ENCODE measurements at places on chromosomes 6 and 20. TPM values are rescaled to one million over a fixed set of nuclear protein-coding genes. Genes with fewer than 3 reads are reported as not detected.

DNA sequence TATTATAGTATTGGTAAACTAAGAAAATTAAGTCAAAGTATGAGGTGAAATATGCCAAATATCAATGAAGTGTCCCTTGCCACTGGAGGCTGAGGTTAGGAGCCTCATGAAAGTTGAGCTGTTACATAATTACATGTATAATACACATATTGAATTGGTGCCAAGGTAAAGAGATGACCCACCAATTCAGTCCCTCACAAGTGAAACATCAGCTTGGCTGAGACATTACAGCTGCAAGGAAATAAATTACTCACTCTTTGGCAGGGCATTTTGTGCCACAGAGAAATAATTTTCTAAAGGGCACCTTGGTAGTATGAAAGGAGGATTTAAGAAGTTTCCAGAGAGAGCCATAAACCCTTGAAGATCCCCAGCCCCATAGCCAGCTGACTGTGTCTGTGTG is 127.4 kb downstream of the ADGRG6 start:
- DNase-seq = no peak

DNA sequence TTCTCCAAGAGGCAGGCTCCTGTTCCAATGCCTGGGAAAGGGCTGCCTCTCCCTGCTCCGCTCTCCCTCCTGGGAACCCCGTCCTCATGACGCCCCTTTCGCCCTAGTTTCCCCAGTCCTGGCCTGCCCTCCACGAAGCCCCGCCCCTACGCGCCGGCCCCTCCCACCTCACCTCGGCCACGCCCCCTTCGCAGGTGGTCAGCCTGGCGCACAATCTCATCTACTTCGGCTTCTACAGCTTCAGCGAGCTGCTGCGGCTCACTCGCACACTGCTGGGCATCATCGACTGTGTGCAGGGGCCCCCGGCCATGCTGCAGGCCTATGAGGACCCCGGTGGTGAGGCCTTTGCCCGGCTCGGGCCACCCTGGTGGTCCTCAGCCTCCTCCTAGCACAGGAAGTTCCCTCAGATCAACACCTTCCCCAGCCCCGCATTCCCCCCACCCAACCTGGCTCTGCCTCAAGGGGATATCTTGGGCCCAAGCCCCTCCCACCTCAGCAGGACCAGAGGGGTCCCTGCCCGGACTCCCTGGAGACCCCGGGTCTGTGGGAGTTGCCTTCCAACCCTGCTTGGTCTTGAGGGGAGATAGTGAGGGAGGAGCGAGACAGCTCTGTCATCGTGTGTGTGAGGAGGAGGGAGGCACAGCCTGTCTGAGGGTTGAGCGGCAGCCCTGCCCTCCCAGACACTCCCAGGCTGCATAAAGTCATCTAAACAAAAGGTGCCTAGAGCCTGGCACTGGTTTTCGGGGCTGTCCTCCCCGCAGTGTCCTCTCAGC is 40.3 kb downstream of the UQCC2 start:
- DNase-seq = no peak

DNA sequence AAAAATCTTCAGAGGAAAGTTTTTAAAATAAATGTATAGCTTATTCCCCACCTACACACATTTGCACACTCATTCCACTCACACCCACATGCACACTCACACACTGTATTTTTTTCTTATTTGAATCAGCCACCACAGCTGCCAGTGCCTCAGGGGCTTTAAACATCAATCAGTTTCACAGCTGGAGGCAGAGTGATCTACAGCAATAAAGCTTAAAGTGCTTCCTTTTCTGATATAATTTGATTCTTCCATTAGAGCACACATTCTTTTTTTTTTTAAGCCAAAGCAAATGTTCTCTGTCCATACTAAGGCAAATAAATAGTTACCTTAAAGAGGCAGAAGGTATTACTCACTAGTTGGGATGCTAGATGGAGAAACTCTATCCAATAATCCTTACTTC is 498.8 kb upstream of the POU3F2 start:
- no peak for DNase-seq

Gene DEFB132
- total RNA-seq = 0.10 TPM

- no peak for DNase-seq
Observed at GRCh38 chr20:35311822-35312221, 19.6 kb upstream of the FAM83C start.

Gene ZNF341
- total RNA-seq = 7.7 TPM

- DNase-seq = no peak
Observed at GRCh38 chr20:4545526-4545925, 176.2 kb upstream of the PRND start.

Gene EGFL8
- 11.1 TPM for total RNA-seq

Gene HSPA12B
- total RNA-seq = 0.21 TPM

- DNase-seq = no peak
Observed at GRCh38 chr20:15318682-15319081, 981.3 kb upstream of the FLRT3 start.

- no peak for DNase-seq
Observed at GRCh38 chr6:25337431-25337830, 58.3 kb downstream of the CARMIL1 start.

Gene HLA-DRB1
- total RNA-seq = 1.1 TPM

- no peak for DNase-seq
Observed at GRCh38 chr6:153031335-153031955, 28.9 kb upstream of the MTRF1L start.

Gene CST4
- not detected for total RNA-seq

Gene TCF21
- total RNA-seq = not detected

DNA sequence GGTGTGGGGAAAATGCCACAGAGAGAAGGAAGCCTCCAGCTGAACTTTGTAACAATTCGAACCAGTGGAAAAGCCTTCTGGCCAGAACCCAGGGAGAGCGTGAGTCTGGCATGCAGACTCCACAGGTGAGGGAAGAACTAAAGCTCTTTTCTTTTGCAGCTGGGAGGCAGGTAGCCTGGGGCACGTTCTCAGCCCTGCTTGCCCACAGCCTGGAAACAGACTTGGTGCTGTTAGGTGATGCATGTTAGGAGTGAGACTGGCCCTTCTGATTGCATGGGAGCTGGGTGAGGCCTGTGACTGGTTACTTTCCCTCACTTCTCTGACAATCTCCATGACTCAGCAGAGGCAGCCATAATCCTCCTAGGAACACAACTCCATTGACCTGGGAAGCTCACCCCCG is 34.2 kb downstream of the PROKR2 start:
- DNase-seq = no peak

- no peak for DNase-seq
Observed at GRCh38 chr20:3158968-3159431, 665 bp downstream of the FASTKD5 start.

DNA sequence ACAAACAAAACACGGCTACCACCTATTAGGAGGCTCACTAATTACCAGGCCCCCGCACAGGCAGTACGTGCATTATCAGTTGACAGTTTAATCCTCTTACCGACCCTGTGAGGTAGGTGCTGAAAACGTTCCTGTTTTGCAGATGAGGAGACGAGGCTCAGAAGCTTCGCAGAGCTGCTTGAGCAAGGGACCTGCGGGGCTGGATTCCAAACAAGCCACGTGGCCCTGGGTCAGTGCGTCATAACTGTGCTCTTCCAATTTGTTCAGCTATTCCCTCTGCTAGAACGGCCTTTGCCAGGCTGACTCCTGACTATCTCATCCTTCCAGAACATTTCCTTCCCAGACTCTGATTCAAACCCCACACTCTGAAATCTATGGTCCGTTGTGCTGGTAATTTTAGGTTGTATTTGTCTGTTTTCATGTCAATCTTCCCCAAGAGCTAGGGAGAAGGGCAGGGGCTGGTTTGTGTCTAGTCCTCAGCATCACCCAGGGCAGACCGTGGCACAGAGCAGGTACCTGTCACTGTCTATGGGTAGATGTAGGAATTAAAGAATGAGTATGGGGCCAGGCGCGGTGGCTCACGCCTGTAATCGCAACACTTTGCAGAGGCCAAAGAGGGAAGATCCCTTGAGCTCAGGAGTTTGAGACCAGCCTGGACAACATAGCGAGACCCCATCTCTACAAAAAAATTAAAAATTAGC is 28.8 kb upstream of the TLDC2 start:
- no peak for DNase-seq

Gene B3GAT2
- total RNA-seq = 0.05 TPM

Gene MAFB
- 0.28 TPM for total RNA-seq

Gene MUC22
- not detected for total RNA-seq

Gene COL19A1
- not detected for total RNA-seq

Gene CDSN
- not detected for total RNA-seq

DNA sequence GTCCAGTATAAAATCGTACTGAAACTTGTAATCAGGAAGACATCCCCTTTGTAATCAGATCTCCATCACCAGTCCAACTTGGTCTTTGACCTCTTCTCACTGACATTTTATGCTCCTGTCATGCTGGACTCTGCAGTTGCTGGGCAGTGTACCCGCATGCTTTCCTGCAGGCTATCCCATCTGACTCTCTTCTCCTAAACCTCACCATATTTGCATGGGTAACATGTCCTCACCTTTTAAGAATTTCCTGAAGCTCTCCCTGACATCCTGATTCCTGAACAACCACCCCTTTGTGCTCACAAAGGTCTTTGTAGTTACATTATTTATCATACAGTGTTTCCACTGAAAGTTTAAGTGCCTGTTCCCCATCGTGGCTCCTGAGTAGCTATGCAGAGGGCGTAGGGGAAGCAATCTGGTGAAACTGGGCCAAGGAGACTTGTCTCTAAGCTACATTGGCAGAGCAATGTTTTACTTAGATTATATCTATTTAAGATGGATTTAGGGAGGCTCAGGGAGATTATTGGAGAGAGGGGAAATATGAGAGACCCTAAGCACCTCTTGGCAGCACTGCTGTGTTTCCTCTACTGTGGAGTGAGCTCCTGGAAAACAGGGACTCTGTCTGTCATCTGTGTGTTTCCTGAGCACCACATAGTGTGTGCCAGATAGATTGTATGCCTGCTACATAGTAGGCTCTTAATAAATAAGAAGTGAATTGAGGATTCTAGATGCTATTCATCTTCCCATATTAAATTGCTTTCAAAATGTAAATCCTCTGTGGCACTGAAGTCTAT is 124.0 kb downstream of the LAMA2 start:
- no peak for DNase-seq

DNA sequence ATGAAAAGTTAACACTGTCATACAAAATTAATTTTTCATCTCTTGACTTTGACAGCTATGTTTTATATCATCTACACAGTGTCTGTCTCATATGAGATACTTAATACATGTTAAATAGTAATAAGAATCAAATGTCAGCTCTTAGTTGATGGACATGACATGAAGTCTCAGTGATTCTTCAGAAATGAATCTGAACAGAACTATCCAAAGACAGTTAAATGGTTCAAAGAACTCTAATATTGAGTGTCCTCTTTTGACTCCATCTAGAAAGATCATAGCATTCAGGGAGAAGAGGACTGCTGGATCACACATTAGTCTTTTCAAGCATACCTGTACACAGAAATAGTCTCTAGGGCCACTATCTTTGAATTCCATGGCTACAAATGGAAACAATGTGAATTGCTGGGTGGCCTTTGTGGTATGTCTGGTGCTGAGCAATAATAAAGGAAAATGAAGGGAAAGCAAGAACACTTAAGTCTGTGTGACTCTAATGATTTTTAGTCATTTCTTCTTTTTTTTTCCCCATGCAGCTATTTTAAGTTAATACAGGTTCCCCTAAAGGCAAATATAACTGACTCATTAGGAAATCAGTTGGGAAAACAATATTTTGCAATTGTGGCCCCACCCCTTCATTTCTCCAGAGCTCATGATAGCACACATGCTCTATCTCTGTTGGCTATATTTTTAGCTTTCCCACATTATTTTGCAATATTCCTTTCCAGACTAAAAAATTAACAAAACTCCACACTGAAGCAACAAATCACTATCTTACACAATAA is 367.5 kb downstream of the GRIK2 start:
- DNase-seq = no peak

GRCh38 chr6:170243791-170244291 is 47.0 kb downstream of the DLL1 start:
- no peak for DNase-seq

GRCh38 chr6:118984342-118984741 is 49.4 kb upstream of the MCM9 start:
- no peak for DNase-seq

Gene TFAP2B
- total RNA-seq = not detected

GRCh38 chr6:109096208-109096607 is 901 bp downstream of the CEP57L1 start:
- DNase-seq = no peak

Gene GPR63
- 0.95 TPM for total RNA-seq

DNA sequence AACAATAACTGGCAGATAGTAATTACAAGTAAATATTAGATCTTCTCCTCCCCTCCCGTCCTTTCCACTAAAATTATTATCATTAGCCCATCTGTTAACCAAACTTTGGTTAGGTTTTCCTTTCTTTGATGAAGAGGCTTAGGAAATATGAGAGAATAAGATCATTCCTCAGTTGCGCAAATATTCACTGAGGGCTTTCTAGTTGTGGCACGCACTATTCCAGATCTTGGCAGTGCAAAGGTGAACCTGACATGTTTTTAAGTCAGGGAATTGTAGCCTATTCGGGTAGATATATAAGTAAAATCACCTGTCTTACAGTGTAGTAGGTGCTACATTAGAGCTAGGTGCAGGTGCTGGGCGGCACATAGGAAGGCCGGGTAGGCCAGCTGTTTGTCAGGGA is 31.1 kb downstream of the RNF217 start:
- DNase-seq = no peak

Gene TSHZ2
- total RNA-seq = 0.36 TPM

Gene MEI4
- 0.05 TPM for total RNA-seq

DNA sequence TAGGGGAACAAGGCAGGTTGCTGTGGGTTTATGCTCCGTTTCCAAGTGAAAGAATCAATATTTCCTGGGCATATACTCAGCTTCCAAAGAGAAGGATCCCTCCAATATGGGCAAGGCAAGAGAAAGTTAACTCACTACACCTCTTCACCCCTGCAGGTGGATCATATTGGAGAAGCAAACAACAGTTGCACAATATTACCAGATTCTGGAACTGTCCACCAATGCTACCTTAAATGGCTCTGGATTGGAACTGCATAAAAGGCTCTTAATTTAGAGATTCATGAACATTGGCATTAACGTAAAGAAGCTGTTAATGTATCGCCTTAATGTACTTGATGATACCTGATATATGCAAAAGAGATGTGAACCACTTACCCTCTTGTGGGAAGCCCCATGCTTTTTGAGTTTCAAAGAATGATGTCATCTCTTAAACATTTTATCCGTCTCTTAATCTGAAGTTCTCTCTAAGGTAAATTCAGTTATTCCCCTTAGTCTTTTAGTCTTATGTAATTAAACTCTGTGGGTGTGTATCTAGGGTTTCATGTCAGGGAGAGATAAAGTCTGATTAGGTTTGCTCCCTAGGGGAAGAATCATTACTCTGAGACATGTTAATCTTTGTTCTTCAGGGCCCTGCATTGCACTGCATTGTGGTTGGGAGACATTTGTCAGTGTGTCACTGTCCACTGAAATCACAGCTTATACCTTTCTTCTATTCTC is 99.5 kb downstream of the PHACTR1 start:
- DNase-seq = no peak

Data from Panc1 (cell line).